Renal pelvis (tissue), 12 donors: ENCODE measurements at places on chromosomes 2 and 18.

DNA sequence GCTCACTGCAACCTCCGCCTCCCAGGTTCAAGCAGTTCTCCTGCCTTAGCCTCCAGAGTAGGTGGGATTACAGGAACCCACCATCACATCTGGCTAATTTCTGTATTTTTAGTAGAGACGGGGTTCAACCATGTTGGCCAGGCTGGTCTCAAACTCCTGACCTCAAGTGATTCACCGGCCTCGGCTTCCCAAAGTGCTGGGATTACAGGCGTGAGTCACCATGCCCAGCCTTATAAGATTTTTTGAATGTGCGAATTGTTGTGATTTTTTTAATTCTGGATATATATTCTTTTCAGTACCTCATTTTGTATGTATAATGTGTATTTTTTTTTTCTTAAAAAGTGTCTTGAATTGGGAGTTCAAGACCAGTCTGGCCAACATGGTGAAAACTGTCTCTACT, 42.0 kb upstream of the CCDC150 start:
- DNase-seq = no peak

DNA sequence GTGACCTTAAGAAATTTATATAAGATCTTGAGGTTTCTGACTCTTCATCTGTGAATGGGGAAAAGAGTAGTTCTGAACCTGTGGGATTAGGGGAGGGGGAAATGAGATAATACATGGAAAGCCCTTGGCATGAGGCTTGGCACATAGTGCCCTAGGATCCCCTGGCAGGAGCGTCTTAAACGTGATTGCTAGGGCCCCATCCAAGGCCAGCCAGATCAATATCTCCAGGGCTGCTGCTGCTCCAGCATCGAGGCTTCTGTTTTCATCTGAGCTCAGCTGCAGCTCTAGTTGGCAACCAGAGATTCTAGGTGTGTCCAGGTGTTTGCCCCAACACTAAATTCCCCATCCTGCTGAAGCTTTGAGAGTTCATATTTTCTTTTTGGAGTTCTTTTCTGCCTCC, 71.0 kb downstream of the IL1R2 start:
- no peak for DNase-seq

DNA sequence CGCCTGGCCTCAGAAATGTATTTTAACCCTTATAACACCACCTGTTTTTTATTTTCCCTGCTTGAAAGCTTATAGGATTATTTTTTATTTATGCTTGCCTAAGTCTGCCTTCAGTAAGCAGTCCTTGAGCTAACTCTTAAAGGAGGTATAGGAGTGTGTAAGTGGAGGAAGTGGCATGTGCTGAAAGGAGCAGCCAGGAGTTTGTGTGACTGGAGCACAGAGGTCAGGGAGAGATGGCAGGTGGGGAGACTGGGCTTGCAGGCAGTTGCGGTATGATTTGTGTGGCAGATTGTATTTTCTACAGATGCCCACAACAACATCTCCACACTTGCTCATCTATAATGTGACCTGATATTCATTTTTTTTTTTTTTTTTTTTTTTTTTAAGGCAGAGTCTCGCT, 27.2 kb upstream of the PAIP2B start:
- no peak for DNase-seq

GRCh38 chr2:58620093-58620492, 379.0 kb upstream of the FANCL start:
- no peak for DNase-seq

DNA sequence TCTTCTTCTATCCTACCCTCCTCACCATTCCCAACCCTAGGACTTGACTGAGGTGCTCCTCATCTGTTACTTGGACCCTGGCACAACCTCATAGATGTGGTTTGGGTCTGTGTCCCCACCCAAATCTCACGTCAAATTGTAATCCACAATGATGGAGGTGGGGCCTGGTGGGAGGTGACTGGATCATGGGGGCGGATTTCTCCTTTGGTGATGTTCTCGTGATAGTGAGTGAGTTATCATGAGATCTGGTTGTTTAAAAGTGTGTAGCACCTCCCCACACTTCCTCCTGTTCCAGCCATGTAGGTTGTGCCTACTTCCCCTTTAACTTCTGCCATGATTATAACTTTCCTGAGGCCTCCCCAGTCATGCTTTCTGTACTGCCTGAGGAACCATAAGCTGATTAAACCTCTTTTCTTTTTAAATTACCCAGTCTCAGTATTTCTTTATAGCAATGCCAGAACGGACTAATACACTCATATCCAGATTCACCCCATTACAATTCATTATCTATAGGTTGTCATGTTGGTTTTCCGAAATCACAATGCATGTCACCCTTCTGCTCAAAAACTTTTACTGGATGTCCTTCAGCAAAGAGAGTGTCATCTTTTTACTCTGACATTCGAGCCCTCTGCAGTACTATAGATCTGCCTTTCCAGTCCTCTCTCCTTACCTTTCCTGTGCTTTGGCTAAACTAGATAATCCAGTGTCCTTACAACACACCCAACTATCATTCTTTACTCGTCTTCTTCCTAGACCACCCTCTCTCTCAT, 45.7 kb downstream of the APOB start:
- DNase-seq = no peak

DNA sequence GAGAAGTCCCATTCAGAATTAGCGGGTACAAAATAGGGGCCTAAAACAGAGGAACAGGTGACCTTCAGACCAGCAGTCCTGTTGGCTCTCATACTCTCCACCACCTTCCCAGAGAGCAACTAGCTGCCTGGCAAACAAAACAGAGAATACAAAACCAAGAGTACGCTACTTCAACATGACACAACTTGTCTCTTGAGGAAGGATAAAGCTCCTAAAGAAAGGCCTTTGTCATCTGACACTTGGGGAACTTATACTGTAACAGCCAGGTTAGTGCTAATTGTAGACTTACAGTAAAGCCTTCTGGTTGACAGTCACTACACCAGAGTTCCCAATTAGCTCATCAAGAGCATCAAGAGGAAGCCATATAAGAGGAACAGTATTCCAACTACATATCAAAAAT, 282.1 kb upstream of the NT5C1B start:
- no peak for DNase-seq

- no peak for DNase-seq
Measured at GRCh38 chr2:201164166-201164565, 18.8 kb upstream of the CASP10 start.

DNA sequence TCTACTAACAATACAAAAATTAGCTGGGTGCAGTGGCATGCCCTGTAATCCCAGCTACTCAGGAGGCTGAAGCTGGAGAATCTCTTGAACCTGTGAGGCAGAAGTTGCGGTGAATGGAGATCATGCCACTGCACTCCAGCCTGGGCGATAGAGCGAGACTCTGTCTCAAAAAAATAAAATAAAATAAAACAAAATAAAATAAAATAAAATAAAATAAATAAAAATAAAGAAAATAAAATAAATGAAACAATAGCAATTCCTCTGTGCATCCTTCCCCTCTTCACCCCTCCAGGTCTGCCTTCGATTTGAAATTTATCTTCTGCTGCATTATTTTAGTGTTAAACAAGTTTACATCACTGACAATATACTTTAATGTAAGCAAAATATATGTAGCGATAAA, 63.0 kb upstream of the UXS1 start:
- DNase-seq = no peak

GRCh38 chr2:56743807-56744206, 560.0 kb downstream of the CCDC85A start:
- no peak for DNase-seq

GRCh38 chr2:61244694-61245093, 82.7 kb downstream of the C2orf74 start:
- DNase-seq = no peak

- DNase-seq = no peak
Measured at GRCh38 chr2:89833780-89834117, 1142.3 kb downstream of the RPIA start.

DNA sequence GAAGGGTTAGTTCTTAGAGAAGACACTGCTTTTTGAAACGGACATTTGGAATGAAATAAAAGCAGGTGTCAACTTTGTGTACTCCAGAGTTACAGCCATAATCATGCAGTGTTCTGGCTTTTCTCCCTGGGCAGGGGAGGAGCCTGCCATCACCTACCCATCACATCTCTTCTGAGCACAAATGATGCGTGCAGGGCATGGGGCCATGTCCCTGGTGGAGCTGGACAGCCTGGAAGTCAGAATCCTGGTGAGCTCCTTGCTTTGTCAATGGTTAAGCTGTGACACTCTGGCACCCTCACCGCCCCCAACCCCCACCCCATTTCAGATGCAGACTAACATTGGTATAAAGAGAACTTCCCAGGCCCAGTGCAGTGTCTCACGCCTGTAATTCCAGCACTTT, 53.1 kb downstream of the PDCL3 start:
- no peak for DNase-seq

DNA sequence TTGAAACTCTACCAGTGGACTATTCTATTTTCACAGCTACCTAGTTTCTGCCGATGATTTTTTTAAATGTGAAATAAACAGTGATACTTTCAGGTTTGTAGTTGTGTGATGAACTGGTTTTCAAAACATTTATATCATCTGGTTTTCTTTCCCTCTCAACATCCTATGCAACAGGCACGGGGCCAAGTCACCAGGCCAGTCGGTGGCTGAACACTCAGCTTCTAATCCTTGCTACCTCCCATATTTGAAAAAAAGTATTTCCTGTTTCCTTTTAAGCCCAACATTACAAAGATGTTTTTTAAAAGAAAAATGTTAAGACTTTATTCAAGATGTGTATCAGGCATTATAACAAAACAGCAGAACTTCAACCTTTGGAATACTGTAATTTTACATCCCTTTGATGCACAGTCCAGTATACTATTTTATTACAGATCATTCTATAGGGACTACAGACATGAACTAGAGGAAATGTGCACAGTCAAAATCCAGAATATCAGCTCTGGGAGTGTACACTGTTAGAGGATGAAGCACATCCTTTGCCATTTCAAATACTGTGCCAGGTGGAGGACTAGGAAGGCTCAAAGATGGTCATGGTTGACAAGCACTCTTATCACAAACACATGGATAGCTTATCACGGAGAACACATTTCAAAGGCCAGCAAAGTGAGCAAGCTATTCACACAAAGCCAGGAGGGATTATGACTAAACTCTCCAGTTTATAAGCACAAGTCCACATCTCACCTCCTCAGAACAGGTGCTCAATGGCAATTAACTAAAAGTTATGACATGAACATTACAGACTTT, 14.6 kb downstream of the MRPL35 start:
- DNase-seq = no peak

DNA sequence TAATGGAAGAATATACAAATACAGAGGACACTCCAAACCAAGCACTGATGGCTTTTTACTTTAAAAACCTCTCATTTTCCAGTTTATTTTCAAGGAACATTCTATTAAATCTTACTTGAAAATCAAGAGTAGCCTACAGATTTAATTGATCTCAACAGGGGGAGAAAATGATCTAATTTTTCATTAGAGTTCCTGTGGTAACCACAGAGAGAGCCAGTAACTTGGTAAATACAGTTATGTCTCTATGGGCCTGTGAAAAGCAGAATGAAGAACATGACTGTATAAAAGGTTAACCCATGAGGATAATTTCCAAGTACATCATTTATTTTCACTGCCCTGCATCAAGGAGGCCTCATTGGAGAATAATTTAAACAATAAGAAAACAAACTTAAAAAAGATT, 39.8 kb upstream of the ITPRID2 start:
- DNase-seq = no peak

GRCh38 chr2:162475661-162476060, 131.7 kb downstream of the GCA start:
- no peak for DNase-seq

GRCh38 chr2:11571170-11571569, 37.3 kb downstream of the GREB1 start:
- no peak for DNase-seq

- DNase-seq = peak; percentile 8
Measured at GRCh38 chr18:34261865-34262780, 37.4 kb upstream of the NOL4 start.

DNA sequence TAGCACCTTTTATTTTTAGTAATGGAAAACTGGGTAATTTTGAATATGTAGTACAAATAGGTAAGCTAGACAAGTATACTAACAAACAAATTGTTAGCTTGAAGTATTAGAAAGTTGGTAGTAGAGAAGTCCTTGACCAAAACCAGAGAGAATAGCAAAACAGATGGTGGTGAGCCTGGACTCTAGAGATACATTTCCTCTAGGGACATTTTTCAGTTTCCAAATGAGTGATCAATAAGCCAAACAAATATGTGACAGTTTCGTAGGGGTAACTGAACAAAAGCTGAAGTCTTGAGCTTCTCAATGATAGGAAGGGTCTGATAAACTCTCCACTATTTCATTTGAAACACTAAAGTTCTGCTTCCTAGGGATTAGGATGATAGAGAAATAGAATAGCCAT, 692.0 kb upstream of the FAM98A start:
- DNase-seq = no peak

- no peak for DNase-seq
Measured at GRCh38 chr2:68431316-68431972, 35.6 kb downstream of the FBXO48 start.

- DNase-seq = no peak
Measured at GRCh38 chr18:9708434-9709303, 568 bp downstream of the RAB31 start.

GRCh38 chr18:24771300-24771699, 310.9 kb downstream of the HRH4 start:
- DNase-seq = no peak

- DNase-seq = no peak
Measured at GRCh38 chr2:161710131-161710915, 86.1 kb downstream of the SLC4A10 start.

DNA sequence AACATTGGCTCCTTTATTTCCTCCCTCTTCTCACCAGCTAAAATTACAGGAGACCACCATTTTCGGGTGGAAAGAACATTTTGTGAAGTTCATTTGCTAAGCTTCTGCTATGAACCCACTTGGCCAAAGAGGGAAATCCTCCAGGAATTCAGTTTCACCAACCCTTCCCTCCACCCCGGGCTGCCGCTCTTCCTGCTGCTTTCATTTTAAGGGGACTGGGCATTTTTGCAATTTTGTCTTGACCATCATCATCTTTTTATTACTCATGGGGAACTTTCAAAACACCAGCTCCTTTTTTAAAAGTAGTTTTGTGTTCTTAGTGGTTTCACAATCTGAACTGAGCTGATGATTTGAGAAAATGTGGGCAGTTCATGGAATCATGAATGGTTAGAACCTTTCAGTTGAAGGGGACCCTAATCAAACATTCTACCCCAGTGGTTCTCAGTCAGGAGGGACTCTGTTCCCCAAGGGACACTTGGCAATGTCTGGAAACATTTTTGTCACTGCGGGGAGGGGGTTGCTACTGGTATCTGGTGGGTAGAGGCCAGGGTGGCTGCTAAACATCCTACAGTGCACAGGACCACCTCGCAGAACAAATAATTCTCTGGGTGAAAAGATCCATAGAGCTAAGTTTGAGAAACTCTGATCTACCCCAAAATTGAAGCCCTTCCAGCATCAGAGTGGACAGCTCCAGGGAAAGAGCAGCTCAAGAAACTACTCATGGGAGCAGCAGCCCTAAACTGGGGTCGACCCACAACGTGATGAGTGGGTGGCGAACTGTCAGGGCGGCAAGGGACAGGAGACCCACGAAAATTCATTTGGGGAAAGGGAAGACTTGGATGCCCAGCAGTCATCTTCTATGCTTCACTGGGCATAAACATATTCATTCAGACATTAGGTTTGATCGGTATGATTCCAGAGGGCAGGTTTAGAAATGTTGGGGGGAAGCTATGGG, 92.9 kb downstream of the ACKR3 start:
- no peak for DNase-seq
